NCI-H446 treated with DMSO at 0.1 percent for 48 hours (cell line): ENCODE measurements at places on chromosomes 6 and 20.

GRCh38 chr6:37077905-37078296, 72.4 kb downstream of the FGD2 start:
- DNase-seq: peak; percentile 17

DNA sequence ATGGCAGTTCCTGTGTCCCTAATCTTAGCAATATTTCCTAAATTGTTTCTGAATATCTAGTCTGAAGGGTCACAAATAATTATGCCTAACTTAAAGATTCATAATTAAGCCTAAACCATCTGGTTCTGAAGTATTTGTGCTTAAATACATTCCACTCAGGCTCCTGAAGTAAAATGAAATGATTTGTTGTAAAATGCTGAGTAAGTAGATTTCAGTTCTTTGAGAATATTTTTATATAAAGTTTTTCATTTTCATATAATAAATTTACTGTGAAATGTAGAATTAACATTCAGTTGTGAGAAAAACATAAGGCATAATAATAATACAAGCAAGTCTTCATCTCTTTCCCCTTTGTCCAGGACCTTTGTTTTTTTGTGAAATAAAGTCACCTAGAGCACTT, 330.6 kb upstream of the IMPG1 start:
- no peak for DNase-seq

- no peak for DNase-seq
Observed at GRCh38 chr6:36713846-36714245, 16.2 kb downstream of the RAB44 start.

DNA sequence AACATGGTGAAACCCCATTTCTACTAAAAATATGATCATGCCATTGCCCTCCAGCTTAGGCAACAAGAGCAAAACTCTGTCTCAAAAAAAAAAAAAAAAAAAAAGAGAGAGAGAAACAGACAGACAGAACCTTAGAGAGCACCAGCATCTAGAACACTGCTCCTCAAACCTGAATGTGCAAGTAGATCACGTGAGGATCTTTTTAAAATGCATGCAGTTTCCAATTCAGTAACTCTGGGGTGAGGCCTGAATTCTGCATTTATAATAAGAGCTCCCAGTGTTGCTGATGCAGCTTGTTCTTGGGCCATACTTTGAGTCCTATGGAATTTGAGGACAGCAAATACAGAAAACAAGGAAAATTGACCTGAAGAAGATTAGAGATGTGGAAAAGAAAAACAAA, 218.3 kb downstream of the ALDH8A1 start:
- DNase-seq: no peak

GRCh38 chr6:40992746-40993145, 46.3 kb downstream of the UNC5CL start:
- DNase-seq: no peak

DNA sequence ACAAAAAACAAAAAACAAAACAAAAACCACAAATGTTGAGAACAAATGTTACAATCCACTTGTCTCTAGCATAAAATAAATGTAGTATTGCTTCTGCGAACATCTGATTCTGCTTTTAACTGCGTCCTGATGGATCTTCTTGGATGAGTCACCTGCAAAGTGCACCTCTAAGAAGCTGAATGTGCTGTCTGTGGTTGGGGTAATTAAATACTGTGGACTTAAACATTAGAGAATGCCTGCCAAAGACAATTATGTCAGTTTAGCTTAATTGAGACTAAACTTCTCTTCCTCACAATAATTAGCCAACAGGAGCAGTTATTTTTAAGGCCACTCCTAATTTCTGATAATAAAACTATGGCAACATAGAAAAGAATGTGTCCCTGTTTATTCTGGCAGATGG, 253.4 kb downstream of the PHACTR1 start:
- DNase-seq: no peak

DNA sequence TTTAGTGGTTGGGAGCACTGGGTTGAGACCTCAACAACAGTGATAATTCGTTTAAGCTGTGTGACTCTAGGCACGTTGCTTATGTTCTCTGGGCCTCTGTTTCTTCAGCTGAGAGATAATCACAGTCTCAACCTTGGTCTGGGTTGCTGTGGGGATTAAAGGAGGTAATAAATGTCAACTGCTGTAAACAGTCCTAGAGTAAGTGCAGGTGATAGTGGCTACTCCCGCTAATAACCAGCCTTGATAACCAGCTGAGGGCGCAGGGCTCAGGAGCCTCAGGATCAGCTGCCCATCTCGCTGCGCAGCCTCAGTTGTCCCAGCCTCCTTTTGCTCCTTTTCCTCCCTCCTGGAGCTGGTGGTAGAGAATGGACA, 58.0 kb downstream of the JARID2 start:
- DNase-seq: no peak

DNA sequence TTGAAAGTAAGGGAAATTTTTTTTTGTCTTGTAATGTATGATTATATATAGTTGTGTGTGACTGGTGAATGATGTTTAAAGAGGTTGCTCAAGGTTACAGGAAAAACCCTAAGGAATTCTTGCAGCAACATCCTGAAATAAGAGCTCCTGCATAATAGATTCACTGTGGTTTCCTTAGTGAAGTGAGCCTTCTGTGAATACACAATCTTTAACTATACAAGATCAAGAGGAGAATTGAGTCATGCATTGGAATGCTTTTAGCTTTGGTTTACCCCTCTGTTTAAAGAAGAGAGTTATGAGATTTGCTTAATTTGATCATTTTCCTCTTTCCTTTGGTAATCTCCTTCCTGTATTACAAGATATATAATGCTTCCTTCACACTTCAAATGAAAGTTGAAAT, 141.6 kb upstream of the EYA4 start:
- no peak for DNase-seq

DNA sequence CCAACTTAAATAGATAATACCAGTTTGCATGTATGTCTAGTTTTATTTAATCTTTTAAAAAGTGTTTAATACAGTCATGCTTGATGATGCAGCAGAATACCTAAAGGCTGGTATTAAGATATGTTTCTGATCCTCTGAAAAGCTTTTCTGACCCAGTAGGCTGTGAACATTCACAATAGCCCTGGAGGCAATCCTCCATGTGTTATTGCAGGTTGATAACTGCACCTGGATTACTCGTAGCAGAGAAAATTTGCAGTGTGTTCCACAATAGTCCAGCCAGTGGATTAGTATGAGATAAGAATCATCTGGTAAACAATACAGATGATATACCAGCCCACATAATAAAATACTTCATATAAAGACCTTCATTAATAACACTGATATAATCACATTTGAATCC, 178.9 kb upstream of the RNF217 start:
- no peak for DNase-seq

DNA sequence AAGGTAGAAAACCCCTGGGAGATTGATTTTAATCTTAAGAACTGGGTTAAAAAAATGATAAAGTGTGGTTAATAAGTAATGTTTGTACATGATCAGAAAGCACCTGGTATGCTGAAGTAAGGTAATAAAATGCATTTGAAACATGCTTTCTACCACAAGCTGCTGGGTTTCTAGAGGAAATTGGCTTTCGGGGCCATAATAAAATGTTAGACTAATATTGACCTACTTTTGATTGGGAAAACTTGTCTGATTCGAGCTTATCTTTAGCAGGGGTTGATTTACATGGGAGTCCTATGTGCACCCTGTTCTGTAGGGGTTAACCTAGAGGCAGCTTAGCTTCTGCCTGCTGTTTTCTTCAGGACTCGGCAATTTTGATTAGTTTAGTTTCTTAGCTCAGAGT, 50.5 kb downstream of the CRYBG1 start:
- no peak for DNase-seq

DNA sequence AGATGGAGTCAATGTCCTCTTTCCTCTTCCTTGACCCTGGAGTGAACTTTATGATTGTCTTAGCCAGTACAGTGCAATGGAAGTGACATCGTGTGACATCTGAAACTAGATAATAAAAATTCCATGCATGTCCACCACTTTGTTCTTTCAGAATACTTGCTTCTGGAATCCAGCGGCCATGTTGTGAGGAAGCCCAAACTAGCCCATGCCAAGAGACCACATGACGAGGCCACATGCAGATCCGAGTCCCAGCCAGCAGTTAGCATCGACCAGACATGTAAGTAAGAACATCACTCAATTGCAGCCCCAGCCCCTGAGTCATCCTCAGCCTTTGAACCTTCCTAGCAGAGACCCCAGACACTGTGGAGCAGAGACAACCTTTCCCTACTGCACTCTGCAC, 48.5 kb upstream of the E2F3 start:
- no peak for DNase-seq

- DNase-seq: no peak
Observed at GRCh38 chr20:51873652-51874051, 71.3 kb upstream of the SALL4 start.

DNA sequence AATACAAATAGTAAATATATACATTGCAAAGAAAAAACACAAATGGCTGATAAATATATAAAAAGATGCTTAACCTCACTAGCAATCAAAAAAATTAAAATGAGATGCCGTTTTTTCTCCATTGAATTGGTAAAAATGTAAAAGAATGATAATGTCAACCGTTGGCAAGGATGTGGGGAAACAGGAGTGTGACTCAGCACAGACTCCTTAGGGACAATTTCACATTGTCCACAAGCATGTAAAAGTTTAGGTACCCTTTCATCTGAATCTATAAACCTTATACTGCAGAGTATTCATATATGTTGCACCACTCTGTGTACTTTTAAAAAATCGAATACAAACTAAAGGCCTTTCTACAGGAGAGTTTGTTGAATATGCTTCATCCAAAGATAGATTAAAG, 143.1 kb upstream of the RREB1 start:
- no peak for DNase-seq

GRCh38 chr20:7449269-7449668, 491.0 kb downstream of the HAO1 start:
- no peak for DNase-seq

DNA sequence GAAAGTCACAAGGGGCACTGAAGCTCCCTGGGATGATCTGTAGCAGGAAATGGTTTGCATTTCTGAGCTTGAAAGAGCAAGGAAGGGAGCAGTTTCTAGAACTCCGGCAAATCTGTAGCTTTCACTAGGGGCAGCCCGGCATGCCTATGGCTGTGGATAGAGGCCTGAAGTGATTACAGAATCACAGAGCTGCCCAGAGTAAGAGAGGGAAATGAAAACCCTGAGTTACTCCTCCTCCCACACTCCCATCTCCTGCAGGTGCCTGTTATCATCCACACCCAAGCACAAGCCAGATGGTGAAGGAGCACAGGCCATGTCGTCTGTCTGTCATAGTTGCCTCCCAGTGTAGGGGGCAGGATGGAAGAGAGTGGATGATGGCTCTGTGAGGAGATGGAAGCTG, 37.1 kb downstream of the HLA-F start:
- DNase-seq: no peak

GRCh38 chr20:33675136-33675959, 1.1 kb upstream of the NECAB3 start:
- no peak for DNase-seq

GRCh38 chr20:43925801-43926200, 11.1 kb downstream of the TOX2 start:
- DNase-seq: no peak

GRCh38 chr20:47360297-47361056, 4.0 kb upstream of the ZMYND8 start:
- peak; percentile 90 for DNase-seq

DNA sequence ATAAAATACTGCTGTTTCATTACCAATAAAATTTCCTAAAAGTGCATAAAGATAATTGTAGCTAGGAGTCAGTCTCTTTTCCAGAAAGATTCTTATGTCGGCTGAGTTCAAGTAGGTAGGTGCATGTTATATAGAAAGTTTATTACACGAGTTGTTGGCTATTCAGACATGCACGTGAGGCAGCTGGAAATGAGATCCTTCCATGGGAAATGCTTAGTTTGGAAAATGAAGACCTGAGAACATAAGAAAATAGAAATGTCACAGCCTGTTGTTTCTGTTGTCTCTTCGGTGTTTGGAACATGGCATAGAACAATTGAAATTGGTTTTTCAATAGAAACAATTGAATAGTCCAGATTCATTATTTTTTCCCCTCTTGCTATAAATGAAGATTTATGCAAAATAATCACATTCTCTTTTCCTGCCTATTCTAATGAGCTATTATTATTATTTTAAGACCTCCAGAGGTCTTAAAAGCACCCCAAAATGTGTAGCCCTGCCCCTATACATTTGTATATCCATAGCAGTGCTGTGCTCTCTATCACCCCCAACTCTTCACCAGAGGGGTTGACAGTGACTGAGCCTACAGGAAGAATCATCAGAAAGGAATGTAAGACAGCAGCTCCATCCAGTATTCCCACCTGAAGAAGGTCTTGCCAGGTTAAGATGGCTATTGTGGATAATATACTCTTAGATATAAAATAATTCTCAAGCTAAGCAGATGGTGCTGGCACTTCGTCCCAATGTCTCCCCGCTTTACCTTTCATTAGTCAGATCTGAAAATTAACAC, 82.2 kb downstream of the ZDHHC14 start:
- no peak for DNase-seq

DNA sequence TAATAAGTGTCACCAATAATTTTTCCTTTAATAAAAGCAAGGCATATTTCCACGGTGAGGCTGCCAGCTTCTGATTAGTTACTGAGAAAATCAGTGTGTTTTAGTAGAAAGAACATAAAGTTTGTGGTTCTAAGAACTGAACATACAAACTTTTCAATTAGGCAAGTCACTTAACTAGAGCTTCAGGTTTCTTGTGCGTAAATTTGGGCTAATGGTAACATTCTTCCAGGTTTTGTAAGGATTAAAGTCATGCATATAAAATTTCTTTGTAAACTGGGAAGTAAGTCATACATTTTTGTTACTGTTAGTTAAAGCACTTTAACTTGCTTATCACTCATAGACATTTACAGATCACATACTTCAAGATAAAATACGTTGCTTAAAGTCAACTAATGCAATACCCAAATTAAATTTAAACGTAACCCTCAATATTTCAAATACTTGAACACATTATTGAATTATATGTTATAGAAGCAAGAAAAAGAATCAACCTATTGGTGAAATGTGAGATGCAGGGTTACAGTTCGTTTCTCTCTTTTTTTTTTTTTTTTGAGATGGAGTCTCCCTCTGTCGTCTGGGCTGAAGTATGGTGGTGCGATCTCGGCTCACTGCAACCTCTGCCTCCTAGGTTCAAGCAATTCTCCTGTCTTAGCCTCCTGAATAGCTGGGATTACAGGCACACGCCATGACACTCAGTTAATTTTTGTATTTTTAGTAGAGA, 327.3 kb upstream of the NOX3 start:
- DNase-seq: no peak

DNA sequence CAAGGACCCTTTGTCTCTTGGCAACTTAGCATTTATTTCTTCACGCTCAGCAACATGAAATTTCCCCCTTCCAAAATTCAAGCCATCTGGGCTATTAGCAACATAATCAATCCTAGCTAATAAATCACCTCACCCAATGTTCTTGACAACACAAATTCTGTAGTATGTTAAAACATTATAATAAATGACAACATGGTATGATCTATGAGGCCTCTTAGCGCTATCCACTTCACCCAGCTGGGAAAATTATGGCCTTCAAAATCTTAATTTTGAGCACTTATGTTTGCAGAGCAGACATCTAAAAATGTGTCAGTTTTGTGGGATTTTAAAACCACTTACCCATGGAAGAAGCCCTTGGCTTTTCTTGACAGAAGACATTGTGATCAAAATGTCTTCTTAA, 181.9 kb downstream of the HDGFL1 start:
- peak; percentile 57 for DNase-seq
